Cardiac muscle cell (in vitro differentiated cells and primary cell): ENCODE measurements at places on chromosomes 16 and 17. TPM values are rescaled to one million over a fixed set of nuclear protein-coding genes. Genes with fewer than 3 reads are reported as not detected.

DNA sequence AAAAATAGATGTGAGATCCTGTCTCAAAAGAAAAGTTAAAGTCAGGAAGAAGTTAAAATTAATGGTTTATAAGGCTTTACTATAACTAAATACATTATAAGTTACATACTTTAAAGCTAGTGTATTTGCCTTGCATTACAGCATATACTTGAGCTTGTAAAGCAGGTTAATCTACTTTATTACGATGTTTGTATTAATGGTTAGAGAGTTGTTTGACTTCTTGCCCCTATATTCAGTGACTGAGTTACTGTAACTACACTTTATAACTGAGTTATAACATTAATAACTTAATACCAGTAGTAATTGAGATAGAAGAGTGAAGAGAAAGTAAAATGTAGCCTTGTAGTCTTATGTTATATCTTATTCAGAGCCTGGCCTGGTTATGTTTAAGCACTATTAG lies 22.9 kb downstream of the CLTC start:
- H3K27ac ChIP-seq, result peak overlapping the region; percentile 52
- no peak for DNase-seq
- H3K4me1 ChIP-seq, result peaks cover 24% of the 10 kb centered on the region
- no peak overlapping the region for H3K4me3 ChIP-seq
- no peaks in the 10 kb centered on the region for H3K27me3 ChIP-seq
- H3K36me3 ChIP-seq, result peaks cover 31% of the 10 kb centered on the region

DNA sequence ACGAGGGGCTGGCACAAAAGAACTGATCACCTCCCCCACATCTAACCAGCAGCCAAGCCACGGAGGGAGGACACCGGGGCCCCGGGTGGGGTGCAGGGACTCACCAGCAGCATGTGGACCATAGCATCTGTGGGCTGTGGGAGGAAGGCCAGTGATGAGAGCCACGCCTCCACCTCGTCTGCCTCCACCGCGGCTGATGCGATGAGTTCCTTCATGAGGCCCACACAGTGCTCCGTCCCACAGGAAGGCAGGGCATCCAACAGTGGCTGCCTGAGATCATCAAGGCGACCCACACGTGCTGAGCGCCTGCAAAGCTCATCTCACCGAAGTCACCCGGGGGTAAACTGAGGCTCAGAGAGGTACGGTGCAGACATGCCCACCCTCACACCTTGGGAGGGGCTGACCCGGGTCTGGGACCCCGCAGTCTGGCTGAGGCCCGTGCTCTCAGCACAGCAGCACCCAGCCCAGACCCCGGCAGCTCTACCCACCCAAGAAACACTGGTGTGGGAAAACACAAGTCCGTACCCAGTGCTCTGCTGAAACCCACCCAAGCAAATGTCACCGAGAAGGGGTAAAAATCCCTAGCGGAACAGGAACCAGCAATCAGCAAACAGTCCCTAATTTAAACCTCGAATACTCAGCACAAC lies 85.9 kb downstream of the LITAF start:
- peaks cover 9% of the 10 kb centered on the region for H3K4me1 ChIP-seq
- no peaks in the 10 kb centered on the region for H3K36me3 ChIP-seq
- no peaks in the 10 kb centered on the region for H3K27me3 ChIP-seq
- no peak overlapping the region for H3K27ac ChIP-seq

GRCh38 chr16:86252596-86252995 lies 257.7 kb upstream of the FOXF1 start:
- H3K27ac ChIP-seq, result no peak overlapping the region
- no peaks in the 10 kb centered on the region for H3K27me3 ChIP-seq
- no peaks in the 10 kb centered on the region for H3K36me3 ChIP-seq

DNA sequence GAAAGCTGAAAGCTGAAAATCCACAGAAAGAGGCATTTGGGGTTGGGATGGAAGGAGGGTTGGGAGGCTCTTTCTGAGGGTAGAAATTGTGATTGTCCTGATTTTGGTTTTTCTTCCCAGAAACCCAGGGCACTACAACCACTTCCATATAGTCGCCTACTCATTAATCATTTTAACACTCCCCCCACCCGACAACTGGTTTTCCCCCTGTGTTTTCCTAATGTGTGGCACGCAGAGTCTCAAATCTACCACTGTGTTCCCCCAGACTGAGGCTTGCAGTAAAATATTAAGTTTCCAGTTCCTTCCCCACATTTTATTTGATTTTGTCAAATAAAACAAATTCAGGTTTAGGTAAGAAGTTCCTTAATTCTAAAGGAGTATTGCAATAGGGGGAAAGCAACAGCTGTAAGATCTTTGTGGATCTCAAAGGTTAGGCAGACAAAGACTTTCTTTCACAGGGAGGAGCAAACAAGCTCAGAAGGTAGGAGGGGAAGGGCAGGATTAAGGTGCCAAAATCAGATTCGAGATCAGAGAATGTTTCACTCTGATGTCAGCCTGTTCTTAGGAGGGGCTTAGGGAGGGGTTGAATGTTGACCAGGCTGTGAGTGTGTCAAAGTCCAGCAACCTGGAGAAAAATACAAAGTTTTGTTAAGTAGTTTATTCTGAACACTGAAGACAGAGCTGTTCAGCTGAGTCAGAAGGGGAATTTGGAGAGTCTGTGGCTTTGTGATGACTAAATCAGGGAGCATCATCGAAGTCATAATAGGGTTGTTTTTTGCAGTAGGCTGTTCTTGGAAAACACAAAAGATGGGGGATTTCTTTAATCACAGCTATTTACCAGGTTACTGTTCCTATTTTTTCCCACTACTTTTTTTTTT lies 3.6 kb downstream of the ZNF267 start:
- no peak overlapping the region for H3K4me3 ChIP-seq
- H3K4me1 ChIP-seq, result peaks cover 24% of the 10 kb centered on the region
- H3K27ac ChIP-seq, result no peak overlapping the region
- no peaks in the 10 kb centered on the region for H3K36me3 ChIP-seq
- no peaks in the 10 kb centered on the region for H3K27me3 ChIP-seq

DNA sequence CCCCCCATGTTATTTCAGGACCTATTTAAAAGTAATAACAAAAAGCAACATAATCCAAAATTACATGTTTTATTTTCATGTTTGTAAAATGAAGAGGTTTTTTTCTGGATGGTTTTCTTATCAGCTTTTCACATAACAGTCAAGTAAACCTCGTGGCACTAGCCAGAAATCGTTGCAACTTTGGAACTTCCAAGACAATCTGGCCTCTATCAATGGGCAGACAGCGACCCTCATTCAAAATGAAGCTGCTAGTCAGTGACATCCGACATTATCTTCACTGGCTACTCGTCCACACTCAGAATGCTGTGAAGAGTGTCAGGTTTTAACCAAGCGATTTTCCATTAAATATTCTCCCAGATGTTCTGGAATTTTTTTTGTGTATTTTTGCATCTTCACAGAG lies 22.7 kb downstream of the ZNF652 start:
- H3K27ac ChIP-seq, result peak overlapping the region; percentile 71
- no peaks in the 10 kb centered on the region for H3K36me3 ChIP-seq
- peaks cover 12% of the 10 kb centered on the region for H3K4me1 ChIP-seq
- H3K27me3 ChIP-seq, result no peaks in the 10 kb centered on the region
- DNase-seq, result no peak
- H3K4me3 ChIP-seq, result no peak overlapping the region

The NRN1L gene
- 2.2 and 4.8 TPM in 2 replicates for total RNA-seq

DNA sequence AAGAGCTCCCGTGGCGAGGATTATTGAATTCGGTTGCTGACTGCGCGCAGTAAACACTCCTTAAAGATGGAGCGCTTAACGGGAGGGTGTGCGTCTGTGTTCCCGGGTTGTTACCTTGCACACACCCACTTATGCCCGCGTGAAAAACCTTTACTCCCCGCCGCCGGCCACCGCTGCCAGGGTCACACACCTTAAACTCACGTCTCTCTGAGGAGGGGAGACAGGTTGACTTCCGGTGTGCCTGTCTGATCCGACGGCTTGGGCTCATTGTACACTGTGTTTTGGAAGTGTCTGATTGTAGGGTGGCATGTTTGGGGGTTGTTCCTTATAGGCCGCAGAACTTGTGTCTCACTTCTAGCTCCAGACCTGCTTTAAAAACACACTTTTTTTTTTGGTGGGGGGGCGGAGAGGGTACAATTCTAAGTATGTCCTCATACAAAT lies 66.8 kb downstream of the KPNA2 start:
- H3K27ac ChIP-seq, result no peak overlapping the region
- no peaks in the 10 kb centered on the region for H3K27me3 ChIP-seq
- no peaks in the 10 kb centered on the region for H3K4me1 ChIP-seq
- DNase-seq, result no peak
- H3K36me3 ChIP-seq, result no peaks in the 10 kb centered on the region
- peak overlapping the region; percentile 44 for H3K4me3 ChIP-seq

GRCh38 chr16:31213877-31214707 lies at the start of gene TRIM72:
Gene TRIM72, plus strand, starts transcription at chr16:31214119. Its CDS starts 620 bp downstream, at chr16:31214739.
- no peak within 1 kb of the TSS for H3K27ac ChIP-seq
- no peak for DNase-seq
- no peaks in the 10 kb centered on the region for H3K36me3 ChIP-seq
- H3K27me3 ChIP-seq, result peaks cover 62% of the 10 kb centered on the region
- no peaks in the 10 kb centered on the region for H3K4me1 ChIP-seq
- H3K4me3 ChIP-seq, result peak within 1 kb of the TSS; percentile 40

- no peak overlapping the region for H3K27ac ChIP-seq
- H3K4me1 ChIP-seq, result no peaks in the 10 kb centered on the region
- H3K4me3 ChIP-seq, result no peak overlapping the region
- H3K27me3 ChIP-seq, result peaks cover under 1% of the 10 kb centered on the region
- DNase-seq, result no peak
Measured at GRCh38 chr16:56199164-56199563, 7.9 kb downstream of the GNAO1 start.

The CIBAR2 gene
- total RNA-seq, result not detected in 2 replicates

The TNFSF12 gene
- total RNA-seq, result 4.1 and 11.7 TPM in 2 replicates
